Naive thymus-derived CD8-positive, alpha-beta T cell (primary cell): ENCODE measurements at places on chromosomes 16 and 17.

GRCh38 chr16:3485821-3486505 is 9.3 kb downstream of the C16orf90 start:
- DNase-seq: no peak

GRCh38 chr16:75458439-75458838 is 6.0 kb downstream of the TMEM170A start:
- no peak for DNase-seq

DNA sequence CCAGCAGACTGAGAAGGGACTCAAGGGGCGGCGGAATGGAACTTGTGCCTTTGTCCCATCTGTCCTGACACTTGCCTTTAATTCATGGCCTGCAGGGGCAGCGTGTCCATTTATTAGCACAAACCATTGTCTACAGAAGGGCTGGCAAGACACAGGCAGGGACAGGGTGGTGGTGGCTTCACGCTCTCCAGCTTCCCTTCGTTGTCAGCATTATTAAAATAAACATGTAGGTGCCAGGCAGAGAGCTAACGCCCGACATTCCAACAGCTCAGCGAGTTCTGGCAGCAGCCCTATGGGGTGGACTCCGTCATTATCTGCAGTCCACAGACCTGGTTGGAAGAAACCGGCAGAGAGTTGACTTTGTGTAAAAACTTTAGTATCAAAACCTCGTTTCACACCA is 16.3 kb downstream of the DNAI2 start:
- no peak for DNase-seq

DNA sequence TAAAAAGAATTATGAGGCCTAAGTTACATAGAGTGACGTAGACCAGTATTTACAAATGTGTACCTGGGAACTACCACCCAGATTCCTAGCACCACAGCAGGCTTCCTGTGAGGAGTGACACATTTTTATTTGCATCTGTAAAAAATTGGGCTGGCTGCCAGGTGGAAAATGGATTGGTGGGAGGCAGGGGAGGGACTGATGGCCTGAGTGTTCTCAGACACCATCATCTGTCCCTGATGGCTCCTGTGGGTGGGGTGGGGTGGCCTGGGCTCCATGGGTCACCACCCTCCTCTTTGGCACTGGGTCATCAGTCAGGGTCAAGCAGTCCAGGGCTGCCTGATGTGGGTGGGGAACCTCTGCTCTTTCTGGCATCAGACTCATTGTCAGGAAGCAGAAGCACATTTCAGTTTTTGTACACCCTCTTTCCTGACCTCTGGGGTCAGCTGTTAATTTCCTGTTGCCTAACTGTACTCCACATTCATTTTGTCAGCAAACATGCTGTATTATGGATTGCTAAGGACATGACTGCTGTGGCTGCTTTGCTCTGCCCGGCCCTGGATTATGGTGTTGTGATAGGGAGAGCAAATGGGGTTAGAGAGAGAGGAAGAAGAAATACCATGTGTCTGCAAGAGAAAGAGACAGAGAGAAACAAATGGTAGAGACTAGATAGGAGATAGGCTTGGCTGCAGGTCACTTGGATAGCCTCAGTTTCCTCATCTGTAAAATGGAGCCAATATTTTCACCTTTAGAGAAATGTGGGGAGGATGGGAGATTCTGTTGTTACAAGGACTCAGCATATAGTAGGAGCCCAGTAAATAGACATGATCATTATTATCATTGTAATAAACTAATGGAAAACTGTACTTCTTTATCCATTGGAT is 11.6 kb upstream of the MFAP4 start:
- DNase-seq: no peak
